ENCODE measurements at places on chromosomes 4 and X.

DNA sequence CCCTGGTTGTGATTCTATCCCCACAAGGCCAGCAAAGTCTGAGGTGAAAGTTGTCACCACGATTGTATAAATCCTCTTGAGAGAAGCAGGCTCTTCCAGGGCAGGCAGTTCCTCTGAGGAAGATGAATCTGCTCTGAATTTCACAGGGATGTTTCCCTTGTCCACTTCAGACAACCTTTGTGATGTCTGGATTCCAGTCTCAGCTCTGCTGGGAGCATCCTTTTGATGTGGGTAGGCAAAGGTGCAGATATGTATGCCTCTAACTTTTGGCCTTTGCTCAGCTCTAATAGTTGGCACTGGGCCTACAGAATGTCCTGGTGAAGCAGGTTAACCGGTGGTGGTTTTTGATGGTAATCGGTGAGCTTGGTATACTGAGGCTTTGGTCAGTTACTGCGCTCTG, 50.6 kb upstream of the WDR1 start:
- DNase-seq: no peak

DNA sequence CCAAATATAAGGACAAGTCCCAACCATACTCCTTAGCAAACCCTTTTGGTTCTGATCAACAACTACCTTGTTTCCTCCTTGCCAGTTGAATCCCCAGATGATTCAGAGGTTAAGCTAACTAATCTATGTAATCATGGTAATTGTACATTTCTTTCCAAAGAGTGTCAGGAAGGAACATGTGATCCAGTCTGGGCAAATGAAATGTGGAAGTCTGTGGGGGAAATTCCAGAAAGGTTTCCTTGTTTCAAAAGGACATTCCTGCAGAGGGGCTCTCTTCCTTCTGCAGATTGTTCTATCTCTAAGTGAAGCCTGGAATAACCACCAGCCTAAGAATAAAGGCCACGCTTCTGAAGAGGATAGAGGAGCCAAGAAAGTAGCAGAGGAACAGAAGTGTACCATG, 7.0 kb downstream of the PRSS12 start:
- DNase-seq: no peak

- no peak for DNase-seq
Measured at GRCh38 chr4:168784786-168785461, 225.1 kb downstream of the CBR4 start.

DNA sequence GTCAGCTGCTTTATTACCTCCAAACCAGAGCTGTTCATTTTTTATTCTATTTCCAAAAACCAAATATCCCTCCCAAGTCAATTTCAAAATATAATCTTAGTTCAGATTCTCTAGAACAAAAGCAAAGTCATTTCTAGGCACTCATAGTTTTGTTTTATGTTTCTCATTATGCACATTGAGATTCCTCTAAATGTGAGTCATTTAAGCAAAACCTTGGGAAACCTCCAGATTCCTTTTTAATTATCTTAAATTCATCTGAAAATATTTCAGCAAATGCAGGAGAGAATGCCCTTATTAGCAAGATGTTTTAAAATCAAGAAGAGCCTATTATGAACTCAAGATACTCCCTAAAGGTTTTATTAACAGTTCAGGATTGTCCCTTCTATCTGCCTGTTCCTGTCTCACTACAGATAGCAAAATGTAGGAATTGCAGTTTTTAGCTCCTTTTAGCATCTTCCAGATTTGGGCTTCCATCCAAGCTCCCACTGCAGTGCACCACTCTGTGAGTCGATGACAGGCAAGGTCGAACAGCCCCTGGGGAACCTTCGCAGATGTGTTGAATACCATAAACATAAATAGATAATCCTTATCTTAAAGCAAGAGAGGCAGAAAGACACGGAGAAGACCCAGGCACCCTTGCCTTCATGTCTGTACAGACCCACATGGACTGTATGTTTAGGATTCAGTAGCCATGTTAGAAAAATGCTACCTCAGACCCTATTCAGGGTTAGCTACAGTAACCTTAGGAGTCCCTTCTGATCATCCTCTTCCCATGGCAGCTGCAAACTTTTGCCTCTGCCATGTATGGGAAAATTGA, 11.3 kb upstream of the SLC9A7 start:
- DNase-seq: no peak

DNA sequence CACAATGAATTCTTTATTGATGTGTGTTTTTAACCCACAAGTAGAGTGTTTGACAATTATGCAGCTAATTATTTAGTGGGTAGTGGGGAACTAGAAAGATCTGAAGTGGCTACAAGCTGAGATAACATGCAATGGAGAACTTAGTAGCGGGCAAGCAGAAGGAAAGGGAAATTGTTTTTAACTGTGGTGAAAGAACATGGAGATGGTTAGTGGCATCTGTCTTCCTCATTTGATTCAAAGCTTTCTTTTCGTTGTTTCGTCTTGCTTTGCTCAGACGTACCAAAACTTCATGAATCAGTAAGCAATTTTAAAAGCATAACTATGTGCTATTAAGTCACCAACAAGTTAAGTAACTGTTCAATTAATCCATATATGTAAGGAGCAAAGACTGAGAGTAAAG, 169.9 kb downstream of the BANK1 start:
- no peak for DNase-seq

GRCh38 chr4:82957045-82957444, 53.6 kb downstream of the LIN54 start:
- no peak for DNase-seq

DNA sequence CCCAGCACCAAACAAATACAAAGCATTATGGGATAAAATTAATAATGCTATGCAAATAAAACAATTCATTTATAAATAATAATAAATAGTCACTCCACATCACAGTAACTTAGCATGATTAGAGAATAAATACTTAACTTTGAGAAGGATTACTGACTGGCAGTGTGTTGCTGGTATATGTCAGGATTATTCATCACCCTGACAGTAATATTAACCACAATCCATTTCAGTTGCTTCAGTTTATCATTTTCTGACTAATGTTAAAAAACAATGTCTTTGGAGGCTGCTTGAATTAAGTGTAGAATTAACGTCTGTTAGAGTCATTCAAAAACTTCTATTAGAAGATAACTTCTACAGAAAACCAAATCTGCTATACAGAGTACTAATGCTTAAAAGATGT, 124.1 kb upstream of the MAB21L2 start:
- no peak for DNase-seq

DNA sequence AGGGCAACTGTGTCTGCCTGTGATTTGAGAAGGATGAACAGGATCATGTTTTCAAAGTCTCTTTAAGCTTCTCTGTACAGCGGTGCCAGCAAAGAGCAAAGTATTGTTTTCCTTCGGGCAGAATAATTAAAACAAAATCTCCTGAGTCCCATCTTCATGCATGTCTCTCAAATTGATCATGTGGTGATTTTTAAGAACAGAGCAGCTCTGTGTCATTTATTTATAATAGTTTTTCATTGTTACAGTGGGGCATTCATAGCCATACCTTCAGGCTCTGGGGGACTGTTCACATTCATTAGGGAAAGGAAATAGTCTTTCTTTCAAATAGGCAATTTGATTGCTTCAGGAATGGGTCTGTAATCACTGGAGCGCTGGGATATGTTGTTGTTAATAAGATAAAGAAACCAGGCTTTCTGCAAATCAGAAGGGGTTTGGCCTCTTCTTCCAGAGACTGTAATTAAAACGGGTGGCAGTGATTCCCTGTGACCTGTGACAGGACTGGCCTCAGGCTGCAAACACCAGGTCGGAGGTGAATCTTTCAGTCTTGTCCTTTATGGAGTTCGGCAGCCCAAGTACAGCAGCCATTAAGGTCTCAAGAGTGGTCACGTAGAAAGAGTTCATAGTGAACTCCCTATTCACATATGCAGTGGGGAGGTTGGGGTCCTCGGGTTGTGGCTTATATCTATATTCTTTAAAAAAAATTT, 29.3 kb upstream of the CBR4 start:
- no peak for DNase-seq

DNA sequence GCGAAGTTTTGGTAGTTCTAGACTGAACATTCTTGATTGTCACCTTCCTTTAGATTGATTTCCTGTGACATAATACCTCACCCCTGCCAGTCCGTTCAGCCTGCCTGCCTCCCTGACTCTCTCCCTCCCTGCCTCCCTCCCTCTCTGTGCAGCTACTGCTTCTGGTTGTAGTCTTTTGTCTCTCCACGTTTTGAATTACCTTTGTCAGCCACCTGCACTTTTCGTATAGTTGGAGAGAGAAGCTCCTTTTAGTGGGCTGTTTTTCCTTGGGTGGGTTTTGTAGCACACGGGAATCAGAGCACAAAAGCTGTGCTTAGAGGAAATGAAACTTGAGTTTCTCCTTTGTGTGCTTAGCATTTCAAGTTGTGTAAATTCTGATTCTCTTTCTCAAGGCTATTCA, 32.6 kb upstream of the MSMO1 start:
- no peak for DNase-seq
